Stimulated activated CD8-positive, alpha-beta memory T cell treated with anti-CD3 and anti-CD28 coated beads, Interleukin-7, amount 100 ng/mL, for 4 hours (primary cell): ENCODE measurements at places on chromosomes 3 and 15.

GRCh38 chr3:127218454-127218922 lies 25.6 kb downstream of the PRR23E start:
- DNase-seq: no peak

GRCh38 chr3:189977174-189977573 lies 143.5 kb downstream of the P3H2 start:
- DNase-seq: no peak

GRCh38 chr3:45858809-45859543 lies 17.1 kb upstream of the LZTFL1 start:
- DNase-seq: no peak

DNA sequence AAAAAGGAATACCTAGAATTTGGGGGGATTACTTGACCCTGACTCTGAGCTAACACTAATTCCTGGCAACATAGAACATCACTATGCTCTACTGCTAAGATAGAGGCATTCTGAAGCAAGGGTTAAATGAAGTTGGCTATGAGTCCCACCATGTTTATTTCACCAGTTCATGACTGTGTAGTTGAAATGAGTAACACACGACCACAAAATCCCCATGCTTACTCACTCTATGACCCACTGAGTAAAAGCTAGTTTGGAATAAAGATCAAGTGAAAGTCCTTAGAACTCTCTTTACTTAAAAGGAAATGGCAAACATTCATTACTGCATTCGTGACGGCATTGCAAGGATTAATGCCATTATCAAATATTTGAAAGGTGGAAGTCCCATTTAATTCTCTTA lies 47.4 kb downstream of the MRPL46 start:
- DNase-seq: no peak

GRCh38 chr15:39583596-39584265 lies 2.9 kb downstream of the THBS1 start:
- DNase-seq: no peak
